A549 (cell line): ENCODE measurements at places on chromosomes 6 and 20.

DNA sequence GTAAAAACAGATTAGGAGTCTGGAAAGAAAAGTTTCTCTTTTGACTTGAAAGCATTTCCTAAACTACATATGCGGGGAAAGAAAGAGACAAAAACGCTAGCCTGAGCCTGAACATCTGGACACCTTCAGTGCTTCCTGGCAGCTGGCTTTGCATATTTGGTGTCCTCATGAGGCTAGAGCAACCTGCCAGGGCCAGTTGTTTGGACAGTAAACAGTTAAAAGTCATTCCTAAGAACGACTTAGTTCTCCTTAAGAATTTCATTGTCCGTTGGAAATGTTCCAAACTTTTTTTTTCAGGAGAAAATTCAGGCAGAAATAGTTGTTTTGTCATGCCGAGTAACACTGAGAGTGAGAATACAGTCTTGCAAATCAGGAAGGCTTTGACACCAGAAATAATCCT, 199.8 kb downstream of the SMOC2 start:
- no peak for DNase-seq

GRCh38 chr6:119256978-119257462, 92.5 kb downstream of the MAN1A1 start:
- no peak for DNase-seq

GRCh38 chr20:9985281-9985680, 49.5 kb upstream of the ANKEF1 start:
- DNase-seq, result no peak

DNA sequence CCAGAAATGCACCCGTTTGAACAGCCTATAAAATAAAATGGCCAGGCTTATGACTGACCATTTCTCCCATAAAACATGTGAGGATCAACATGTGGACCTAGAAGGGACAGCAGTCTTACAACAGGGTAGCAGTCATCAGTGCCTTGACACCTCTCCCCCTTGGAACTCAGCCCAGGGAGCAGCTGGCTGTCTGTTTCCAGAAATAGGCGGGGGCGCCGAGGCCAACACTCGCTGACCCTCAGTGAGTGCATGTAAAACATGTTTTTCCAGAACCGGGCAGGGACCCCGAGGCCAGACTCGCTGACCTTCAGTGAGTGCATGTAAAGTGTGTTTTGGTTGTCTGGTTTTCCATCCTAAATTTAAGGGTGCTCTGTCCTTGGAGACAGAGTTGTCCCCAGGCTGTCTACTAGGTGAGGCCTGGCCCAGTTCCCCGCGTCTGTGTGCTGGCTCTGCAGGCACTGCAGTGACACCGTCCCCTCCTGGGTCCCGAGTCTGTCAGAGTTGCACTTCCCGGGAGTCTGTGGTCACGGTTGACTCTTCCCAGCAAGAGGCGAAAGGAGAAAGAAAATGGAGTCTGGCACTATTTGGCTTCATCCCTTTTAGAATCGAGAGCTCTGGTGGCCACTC, 19.8 kb upstream of the ADRM1 start:
- DNase-seq, result no peak

GRCh38 chr6:64685401-64685800, 1021.6 kb downstream of the EYS start:
- no peak for DNase-seq

DNA sequence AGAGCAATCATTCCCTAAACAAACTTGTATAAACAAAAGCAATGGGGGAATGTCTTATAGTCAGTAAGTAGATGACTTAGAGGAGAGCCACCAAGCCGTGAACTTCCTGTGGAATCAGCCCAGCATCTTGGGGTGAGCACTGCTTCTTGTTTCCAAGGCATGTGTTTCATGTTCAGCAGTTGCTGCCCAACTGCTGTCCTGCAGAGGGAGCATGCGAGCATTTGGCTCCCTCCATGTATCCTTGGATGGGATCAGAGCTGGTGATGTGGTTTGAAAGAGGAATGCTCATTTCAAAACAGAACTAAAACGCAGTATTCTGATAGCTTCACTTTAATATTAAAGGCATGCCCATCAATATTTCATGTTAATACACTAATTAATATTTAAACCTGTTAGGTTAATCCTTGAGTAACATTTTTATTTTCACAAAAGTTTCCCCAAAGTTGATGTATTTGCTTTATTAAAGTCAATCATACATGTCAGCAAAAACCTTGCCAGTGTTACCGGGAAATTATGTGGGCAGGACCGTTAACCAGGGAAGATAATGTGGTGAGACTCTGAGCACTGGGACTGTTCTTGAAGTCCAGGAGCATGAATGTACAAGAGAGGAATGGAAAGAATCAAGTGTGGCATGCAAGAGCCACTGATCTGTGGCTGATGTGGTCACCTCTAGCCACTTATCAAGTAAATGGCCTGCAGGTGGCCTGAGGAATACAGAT, 172.1 kb upstream of the GGTLC1 start:
- peak; percentile 61 for DNase-seq

DNA sequence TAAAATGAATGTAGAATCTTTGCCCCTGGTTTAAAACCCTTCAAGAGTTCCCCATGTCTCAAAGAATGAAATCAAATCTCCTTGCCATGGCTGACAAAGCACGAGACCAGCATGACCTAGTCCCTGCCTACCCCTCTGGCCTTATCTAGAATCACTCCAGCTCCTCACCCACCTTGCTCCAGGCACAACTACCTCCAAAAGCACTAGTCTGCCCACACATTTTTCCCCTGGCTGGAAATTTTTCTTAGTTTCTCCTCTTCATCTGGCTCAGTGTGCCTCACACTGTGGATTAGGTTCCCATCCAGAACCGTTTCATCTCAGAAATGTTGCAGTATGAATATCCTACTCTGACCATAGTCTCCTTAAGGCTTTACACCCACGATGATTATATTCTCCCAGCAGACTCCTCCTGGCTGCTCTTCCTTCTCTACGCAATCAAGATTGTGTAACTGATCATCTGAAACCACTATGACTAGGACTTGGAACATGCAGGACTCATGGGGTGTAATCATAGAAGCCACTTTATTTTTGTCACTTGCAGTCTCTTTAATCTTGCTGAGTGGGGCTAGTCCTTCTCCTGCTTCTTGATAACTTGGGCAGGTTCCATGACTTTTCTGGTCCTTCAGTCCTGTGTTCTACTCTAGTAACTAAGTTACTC, 7.8 kb upstream of the MRS2 start:
- DNase-seq, result no peak

DNA sequence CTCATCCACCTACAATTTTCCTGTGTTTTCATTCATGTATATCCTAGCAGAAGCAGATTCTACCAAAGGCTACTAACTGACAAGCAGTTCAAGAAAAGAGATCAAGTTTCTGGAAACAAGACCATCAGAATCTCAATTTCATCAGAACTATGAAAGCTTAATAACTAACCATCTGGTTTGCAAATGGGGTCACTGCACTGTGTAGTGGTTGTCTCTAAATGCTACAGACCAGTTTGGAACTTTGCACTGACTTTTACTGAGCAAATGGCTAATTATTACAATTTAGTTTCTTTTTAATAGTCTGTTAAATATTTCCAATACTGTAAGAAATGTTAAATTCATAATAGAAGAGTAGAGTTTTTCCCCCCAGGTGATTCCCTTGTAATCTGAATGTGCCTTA, 64.5 kb downstream of the REPS1 start:
- no peak for DNase-seq
